Activated T-helper 17 cell treated with anti-CD3 and anti-CD28 coated beads, Interleukin-2, amount 50 U/mL, for 72 hours (primary cell): ENCODE measurements at places on chromosomes 7 and 10.

DNA sequence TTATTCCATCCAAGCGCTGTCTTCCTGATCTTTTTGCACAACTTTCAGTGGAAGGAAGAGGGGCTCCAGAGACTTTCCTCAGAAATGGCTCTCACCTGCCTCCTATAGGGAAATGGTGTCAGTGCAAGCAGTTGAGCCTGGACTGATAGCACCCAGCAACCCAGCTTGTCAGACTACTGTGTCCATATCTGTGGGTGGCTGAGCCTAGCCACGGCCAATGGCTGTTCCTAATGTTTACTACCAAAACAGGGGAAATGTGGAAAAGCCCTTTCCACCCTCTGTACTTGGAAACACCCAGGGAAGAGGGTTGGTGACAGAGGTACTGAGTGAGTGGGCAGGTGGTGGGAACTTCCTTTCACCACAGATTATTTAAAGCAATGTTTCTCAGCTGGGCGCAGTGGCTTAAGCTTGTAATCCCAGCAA lies 4.3 kb upstream of the YKT6 start:
- no peak overlapping the region for H3K27ac ChIP-seq
- H3K4me3 ChIP-seq: no peak overlapping the region
- no peaks in the 10 kb centered on the region for H3K36me3 ChIP-seq
- peaks cover 3% of the 10 kb centered on the region for H3K4me1 ChIP-seq

DNA sequence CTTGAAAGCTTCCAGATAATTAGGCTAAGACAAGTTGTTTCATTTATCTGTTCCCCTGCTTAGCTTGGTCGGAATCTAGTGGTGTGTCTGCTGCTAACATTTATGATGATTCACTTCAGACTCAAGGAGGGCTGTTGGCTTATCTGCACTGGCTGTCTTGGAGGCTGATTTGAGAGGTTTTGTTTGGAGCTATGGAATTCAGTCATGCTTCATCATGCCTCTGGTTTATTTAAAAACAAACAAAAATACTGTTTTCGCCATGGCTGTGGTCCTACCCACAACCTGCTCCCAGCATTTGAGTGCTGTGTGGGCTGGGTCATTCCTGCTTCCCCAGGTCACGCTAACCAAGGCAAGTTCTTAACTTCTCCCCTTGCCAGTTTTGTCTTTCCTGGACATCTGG lies 11.7 kb upstream of the ARPC1B start:
- H3K4me3 ChIP-seq: no peak overlapping the region
- no peak for ATAC-seq
- no peak overlapping the region for H3K27ac ChIP-seq
- H3K4me1 ChIP-seq: no peaks in the 10 kb centered on the region
- H3K27me3 ChIP-seq: no peaks in the 10 kb centered on the region

DNA sequence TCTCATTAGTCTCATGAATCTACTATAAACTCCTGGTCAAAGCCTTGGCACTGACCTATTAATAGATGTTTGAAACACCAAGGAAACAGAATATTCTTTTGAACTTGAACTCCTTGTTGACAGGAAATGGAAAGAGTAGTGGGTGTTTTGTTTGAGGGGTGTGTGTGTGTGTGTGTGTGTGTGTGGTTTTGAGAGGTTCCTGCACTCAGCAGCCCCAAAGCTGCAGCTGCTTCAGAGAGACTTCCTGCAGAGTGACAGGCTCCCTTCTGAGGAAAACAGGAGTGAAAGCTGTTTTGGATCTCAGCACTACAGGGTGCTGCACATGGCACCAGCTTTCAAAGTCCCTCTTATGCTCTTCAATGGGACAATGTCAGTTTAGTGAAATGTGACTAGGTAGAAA lies 546.5 kb upstream of the STEAP1 start:
- no peak overlapping the region for H3K27ac ChIP-seq
- H3K4me3 ChIP-seq: no peak overlapping the region
- no peaks in the 10 kb centered on the region for H3K27me3 ChIP-seq
- ATAC-seq: no peak
- no peaks in the 10 kb centered on the region for H3K4me1 ChIP-seq
- H3K36me3 ChIP-seq: no peaks in the 10 kb centered on the region

DNA sequence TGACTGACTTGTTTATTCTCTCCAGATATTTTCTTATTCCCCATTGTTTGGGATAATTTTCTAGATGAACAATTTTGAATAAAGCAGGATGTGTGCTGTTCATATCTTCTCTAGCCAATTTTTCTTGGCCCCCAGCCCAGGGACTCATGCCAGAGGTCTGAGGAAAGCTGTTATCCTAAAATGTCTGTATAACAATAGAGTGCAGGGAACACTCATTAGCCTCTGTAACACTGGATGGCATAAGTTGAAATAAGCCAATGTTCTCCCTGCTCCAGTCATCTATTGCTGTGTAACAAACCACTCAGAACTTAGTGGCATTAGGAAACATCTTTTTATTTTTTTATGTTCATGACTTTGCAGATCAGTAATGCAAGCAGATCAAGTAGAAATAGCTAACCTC lies 121.7 kb upstream of the TRIM24 start:
- H3K27me3 ChIP-seq: no peaks in the 10 kb centered on the region
- no peak for ATAC-seq
- no peak overlapping the region for H3K4me3 ChIP-seq
- H3K4me1 ChIP-seq: no peaks in the 10 kb centered on the region
- H3K36me3 ChIP-seq: no peaks in the 10 kb centered on the region
